ENCODE measurements at places on chromosomes 6 and 20. TPM values are rescaled to one million over a fixed set of nuclear protein-coding genes. Genes with fewer than 3 reads are reported as not detected.

DNA sequence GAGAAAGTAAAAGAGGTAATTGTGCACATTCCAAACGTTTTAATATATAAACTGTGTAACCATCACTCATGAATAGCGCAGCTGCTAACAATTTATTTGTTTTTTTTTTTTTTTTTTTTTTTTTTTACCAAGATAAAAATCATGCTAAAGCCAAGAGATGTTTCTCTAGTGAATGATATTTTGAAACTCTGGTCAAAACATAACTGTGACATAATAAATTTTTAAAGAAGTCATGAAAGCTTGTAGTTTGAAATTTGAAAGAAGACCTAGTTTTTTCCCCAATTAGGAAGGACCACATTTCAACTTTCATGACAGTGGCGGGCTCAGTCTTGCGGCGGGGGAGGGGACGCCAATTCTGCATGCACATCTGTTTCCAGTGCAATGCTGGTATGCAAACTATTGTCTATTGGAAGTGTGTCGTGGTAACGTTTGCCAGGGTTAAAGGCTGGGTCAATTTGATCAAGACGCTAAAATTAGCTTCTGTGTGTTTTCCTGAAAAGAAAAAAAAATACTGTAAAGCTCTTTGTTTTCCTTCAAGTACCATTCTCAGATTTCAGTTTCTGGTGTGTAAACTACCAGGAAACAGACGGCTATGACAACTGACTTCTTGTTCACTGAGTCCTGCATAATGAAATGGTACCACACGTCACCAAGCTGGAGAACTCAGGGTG lies 211.9 kb downstream of the FOXC1 start:
- no peak for DNase-seq

DNA sequence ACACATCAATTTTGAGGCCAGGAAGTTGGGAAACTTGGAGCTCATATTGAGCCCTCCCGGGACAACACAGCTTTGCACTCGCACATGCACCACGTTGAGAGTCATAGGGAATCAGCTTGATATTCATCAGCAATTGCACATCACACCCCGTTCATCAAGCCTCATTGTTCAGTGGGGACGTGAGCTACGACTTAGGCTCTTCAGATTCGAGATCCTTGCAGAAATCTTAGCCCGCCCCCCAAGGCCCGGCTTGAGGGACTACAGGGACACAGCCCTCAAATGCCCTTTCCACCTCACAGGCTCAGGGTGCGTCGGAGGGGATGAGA lies 93.0 kb upstream of the MAFB start:
- no peak for DNase-seq

The NRM gene
- total RNA-seq: 2.4 TPM

- no peak for DNase-seq
These were observed 60.4 kb downstream of the SOBP start for GRCh38 chr6:107550241-107550840.

DNA sequence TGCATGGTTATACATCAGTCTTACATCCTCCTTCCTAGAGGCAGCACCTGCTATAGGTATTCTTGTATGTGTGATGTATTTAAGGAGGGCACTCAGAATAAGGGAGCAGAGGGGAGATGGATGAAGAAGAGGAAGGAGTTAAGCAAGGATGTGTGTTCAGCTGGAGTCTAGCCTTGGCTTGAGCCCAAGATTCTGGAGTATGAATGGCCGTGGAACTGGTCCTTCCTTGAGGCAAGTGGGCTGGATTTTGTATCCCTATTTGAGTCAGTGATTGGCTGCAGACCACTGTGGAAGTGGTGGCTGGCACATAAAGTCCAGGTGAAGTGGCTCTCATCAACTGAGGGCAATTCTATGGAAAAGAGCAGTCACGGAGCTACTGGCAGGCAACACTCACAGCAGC lies 112.0 kb upstream of the RNF24 start:
- DNase-seq: no peak

- no peak for DNase-seq
These were observed 145.6 kb upstream of the MANEA start for GRCh38 chr6:95431637-95432228.

- no peak for DNase-seq
These were observed 1289.1 kb upstream of the ADGRB3 start for GRCh38 chr6:67345946-67346345.

- DNase-seq: no peak
These were observed 77.6 kb upstream of the SASH1 start for GRCh38 chr6:148265054-148265453.

DNA sequence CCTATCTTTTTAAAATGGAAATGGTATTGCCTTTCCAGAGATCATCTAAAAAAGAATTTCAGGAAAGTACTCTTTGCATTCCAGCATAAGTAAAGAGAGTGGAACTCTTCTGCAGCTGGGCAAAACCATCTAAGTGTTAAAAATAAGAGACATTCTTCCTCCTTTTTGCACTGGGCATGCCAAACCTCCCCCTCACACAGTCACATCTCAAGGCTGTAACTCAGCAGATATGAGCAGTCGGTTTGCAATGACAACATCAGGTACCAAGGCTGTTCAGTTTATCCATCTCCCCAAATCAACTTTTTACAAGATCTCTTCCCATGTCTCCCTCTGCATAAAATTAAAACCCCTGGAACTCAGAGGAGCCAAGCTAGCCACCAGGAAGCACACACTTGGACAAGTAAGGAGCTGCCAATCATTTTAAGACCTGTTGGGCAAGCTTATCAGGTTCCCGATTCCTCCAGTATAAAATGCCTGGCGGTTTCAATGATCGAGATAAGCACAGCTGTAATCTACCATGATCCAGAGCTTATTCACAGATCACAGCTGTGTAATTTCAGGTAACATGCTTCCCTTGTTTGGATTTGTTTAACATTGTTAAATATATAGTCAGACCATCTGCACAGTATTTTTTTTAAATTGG lies 23.2 kb downstream of the ID4 start:
- DNase-seq: no peak

DNA sequence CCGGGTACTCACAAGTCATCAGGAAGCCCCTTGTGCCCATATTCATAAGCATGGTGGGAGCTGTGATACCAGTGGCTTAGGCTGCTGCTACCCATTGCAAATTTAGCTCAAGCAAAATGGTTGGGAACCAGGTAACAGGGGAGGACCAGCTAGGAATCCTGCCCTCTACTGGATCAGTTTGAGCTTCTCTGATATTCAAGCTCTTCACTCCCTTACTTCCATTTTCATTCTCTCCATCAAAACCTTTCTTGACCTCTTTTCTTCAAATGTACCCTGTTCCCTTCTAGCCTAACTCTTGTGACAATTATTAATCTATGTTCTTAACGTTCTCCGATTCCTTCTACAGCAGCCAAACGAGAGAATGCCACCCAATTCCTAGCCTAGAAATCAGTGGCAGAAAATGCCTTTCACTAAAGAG lies 9.7 kb downstream of the NOL7 start:
- no peak for DNase-seq

GRCh38 chr6:6494677-6495076 lies 93.8 kb upstream of the LY86 start:
- DNase-seq: no peak

The STX11 gene
- 5.6 TPM for total RNA-seq

GRCh38 chr6:78713564-78713963 lies 153.8 kb upstream of the IRAK1BP1 start:
- no peak for DNase-seq

All from sigmoid colon (tissue), 7 donors.